Chondrocyte (in vitro differentiated cells): ENCODE measurements at places on chromosomes 13 and 19. TPM values are rescaled to one million over a fixed set of nuclear protein-coding genes. Genes with fewer than 3 reads are reported as not detected.

- H3K4me1 ChIP-seq: peaks cover 4% of the 10 kb centered on the region
- H3K4me3 ChIP-seq: no peak overlapping the region
- H3K27me3 ChIP-seq: no peaks in the 10 kb centered on the region
- H3K36me3 ChIP-seq: no peaks in the 10 kb centered on the region
- no peak overlapping the region for H3K27ac ChIP-seq
- DNase-seq: no peak
Observed at GRCh38 chr13:30763786-30764413, 28.6 kb downstream of the ALOX5AP start.

DNA sequence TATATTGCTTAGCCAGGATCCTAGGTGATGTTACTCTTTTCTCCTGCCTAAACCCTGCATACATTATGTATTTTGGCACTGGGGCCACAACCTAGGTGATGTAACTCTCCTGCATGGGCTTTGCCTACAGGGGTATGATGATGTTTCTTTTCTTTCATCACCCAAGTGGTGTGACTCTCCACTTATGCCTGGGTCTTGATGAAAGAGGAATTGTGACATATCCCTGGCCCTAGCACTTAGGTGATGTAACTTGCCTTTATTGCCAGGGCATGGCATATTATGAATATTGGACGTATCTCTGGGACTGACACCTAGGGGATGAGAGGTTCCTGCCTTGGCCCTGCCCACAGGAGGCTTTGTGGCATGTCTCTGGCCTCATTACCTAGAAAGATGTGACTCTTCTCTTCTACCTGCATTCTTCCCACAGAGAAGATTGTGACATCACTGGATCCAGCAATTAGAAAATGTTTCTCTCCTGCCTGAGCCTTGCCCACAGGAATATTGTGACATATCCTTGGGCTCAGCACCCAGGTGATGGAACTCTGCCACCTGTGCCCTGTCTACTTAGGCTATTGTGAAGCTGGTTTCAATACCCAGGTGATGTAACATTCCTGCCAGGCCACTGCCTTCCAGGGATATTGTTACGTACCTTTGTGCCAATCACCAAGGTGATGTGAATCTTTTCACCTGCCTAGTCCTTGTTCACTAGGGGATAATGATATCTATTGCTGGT lies 27.3 kb upstream of the ZNF254 start:
- H3K4me1 ChIP-seq: no peaks in the 10 kb centered on the region
- peaks cover 31% of the 10 kb centered on the region for H3K36me3 ChIP-seq
- DNase-seq: no peak
- no peak overlapping the region for H3K4me3 ChIP-seq
- H3K27ac ChIP-seq: no peak overlapping the region

GRCh38 chr19:34888091-34888490 lies 38.6 kb upstream of the ZNF30 start:
- H3K27ac ChIP-seq: no peak overlapping the region
- no peak overlapping the region for H3K4me3 ChIP-seq
- no peaks in the 10 kb centered on the region for H3K27me3 ChIP-seq
- DNase-seq: no peak
- H3K36me3 ChIP-seq: no peaks in the 10 kb centered on the region

GRCh38 chr19:45681391-45682015 lies 10.2 kb downstream of the SNRPD2 start:
- peak overlapping the region; percentile 74 for H3K4me3 ChIP-seq
- peak overlapping the region; percentile 89 for H3K27ac ChIP-seq
- peaks cover 5% of the 10 kb centered on the region for H3K36me3 ChIP-seq

GRCh38 chr13:82681535-82681934 lies 1200.7 kb downstream of the SLITRK1 start:
- H3K4me1 ChIP-seq: no peaks in the 10 kb centered on the region
- H3K4me3 ChIP-seq: no peak overlapping the region
- DNase-seq: no peak

GRCh38 chr13:27007166-27007565 lies 164.4 kb downstream of the USP12 start:
- H3K4me1 ChIP-seq: peaks cover 25% of the 10 kb centered on the region
- H3K27me3 ChIP-seq: peaks cover 10% of the 10 kb centered on the region
- no peak overlapping the region for H3K27ac ChIP-seq
- no peak for DNase-seq
- peak overlapping the region; percentile 68 for H3K4me3 ChIP-seq

- H3K36me3 ChIP-seq: no peaks in the 10 kb centered on the region
- peaks cover 58% of the 10 kb centered on the region for H3K27me3 ChIP-seq
- DNase-seq: no peak
- H3K4me1 ChIP-seq: no peaks in the 10 kb centered on the region
Observed at GRCh38 chr19:45960595-45961235, 12.9 kb downstream of the NOVA2 start.

DNA sequence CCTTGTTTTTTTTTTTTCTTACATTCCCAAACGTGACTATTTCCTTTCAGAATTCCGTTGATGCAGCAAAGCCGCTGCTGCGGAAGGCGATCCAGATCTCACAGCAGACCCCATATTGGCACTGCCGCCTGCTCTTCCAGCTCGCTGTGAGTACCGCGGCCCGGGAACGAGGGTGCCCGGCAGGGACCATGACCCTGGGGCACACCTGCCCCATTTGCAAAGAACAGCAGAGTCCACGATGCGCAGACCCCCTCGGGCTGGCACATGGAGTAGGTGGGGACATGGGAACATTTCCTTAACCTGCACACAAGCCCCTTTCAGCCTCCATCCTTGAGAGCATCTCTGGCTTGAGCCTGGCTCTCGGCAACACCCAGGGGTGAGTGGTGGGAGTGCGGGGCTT lies 16.5 kb downstream of the MAU2 start:
- H3K27ac ChIP-seq: no peak overlapping the region
- peaks cover 15% of the 10 kb centered on the region for H3K36me3 ChIP-seq
- no peak for DNase-seq
- H3K4me1 ChIP-seq: no peaks in the 10 kb centered on the region
- no peaks in the 10 kb centered on the region for H3K27me3 ChIP-seq
- no peak overlapping the region for H3K4me3 ChIP-seq

GRCh38 chr13:79191501-79191900 lies 214.6 kb downstream of the RBM26 start:
- H3K4me3 ChIP-seq: no peak overlapping the region
- no peaks in the 10 kb centered on the region for H3K4me1 ChIP-seq
- no peak for DNase-seq
- no peaks in the 10 kb centered on the region for H3K36me3 ChIP-seq
- no peak overlapping the region for H3K27ac ChIP-seq

DNA sequence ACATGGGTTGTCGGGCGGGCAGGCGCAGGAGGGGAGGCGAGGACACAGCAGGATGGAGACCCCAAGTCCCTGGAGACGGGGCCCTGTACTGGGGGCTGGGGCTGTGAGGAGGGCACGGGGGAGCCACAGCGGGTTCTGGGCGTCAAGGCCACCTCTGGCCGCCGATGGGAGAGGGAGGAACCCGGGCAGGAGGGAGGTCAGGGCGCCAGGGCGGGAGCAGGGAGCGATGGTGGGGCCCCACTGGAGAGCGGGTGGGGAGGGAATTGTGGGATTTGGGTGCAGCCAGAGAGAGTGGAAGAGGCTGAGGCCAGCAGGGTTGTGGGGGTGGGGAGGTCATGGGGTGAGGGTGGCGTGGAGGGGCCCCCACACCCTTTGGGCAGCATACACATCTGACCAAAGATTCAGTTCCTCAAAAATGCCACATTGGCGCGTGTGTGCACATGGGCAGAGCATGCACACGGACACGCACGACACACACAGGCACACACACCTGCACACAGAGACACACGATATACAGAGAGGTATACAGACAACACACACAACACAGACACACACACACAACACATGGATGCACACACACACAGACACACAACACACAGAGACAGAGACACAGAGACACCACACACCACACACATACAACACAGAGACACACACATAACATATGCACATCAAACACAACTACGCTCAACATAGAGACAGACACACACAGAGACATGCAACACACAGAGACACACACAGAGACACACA lies 54.9 kb downstream of the AP1M1 start:
- H3K27me3 ChIP-seq: peaks cover 3% of the 10 kb centered on the region
- no peaks in the 10 kb centered on the region for H3K36me3 ChIP-seq
- H3K4me1 ChIP-seq: no peaks in the 10 kb centered on the region
- no peak for DNase-seq

DNA sequence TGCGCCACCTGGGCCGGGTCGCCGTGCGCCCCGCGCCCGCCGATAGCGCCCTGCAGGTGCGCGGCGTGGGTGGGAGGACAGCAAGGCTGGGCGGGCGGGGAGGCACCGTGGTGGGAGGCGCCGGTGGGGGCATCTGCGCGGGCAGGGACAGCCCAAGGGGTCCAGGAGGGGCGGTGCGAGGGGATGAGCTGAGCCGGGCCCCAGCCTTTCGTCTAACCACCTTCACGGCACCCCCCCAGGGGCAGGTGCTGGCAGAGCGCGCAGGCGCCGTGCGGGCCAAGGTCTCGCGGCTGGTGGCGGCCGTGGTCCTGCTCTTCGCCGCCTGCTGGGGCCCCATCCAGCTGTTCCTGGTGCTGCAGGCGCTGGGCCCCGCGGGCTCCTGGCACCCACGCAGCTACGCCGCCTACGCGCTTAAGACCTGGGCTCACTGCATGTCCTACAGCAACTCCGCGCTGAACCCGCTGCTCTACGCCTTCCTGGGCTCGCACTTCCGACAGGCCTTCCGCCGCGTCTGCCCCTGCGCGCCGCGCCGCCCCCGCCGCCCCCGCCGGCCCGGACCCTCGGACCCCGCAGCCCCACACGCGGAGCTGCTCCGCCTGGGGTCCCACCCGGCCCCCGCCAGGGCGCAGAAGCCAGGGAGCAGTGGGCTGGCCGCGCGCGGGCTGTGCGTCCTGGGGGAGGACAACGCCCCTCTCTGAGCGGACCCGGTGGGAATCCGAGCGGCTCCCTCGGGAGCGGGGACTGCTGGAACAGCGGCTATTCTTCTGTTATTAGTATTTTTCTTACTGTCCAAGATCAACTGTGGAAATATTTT lies 3.1 kb downstream of the KISS1R start:
- H3K36me3 ChIP-seq: no peaks in the 10 kb centered on the region
- peaks cover 6% of the 10 kb centered on the region for H3K27me3 ChIP-seq
- peaks cover 10% of the 10 kb centered on the region for H3K4me1 ChIP-seq
- DNase-seq: peak; percentile 67

DNA sequence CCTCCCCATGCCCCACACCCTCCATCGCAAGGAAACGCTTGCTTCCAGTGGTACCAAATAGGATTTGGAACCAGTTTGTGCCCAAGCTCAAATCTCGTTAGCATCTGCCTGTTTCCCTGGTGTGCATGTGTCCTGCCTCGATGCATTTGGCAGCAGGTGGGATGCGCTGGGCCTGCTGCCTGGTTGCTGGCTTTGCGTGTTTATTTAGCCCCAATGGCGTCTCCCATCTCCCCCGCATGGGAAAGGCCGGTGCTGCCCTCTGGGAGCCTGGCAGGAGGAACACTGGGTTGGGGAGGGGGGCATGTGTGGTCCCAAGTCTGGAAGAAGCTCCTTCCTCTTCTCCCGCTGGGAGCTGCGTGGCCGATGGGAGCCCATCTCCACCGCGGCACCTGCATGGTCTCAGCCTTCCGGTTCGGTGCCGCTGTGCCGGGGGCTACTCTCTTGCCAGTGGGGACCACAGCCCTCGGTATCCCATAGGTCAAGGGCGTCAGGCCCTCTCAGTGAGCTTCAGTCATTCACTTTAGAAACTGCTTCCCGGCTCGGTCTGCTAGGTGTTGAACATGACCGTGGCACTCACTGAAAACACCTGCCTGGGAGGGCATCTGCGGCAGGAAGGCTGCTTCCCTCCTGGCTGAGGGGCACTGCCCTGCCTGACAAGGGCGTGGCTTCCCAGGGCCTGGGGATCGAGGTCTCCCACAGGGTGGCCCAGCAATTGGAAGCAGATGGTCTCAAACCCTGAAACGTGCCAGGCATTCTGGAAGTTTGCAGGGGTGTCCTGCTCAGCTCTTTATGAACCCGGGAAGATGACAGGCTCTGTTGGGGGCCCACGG lies 11.8 kb upstream of the F7 start:
- H3K36me3 ChIP-seq: no peaks in the 10 kb centered on the region
- no peak overlapping the region for H3K27ac ChIP-seq
- H3K4me3 ChIP-seq: no peak overlapping the region
- H3K27me3 ChIP-seq: peaks cover 3% of the 10 kb centered on the region

The SPRED3 gene
- 3.2 to 4.6 TPM (median 4.6 TPM) in 3 replicates for total RNA-seq

The TMEM86B gene
- 1.4 to 1.5 TPM (median 1.4 TPM) in 3 replicates for total RNA-seq

The ZNF536 gene
- total RNA-seq: not detected in 3 replicates

The SLC7A1 gene
- total RNA-seq: 75.8 to 111 TPM (median 108 TPM) in 3 replicates

The CKM gene
- not detected in 3 replicates for total RNA-seq

The CCL25 gene
- total RNA-seq: not detected in 3 replicates

The C3 gene
- 0.77 TPM in 1 of 3 replicates, not detected in the others for total RNA-seq

The EMC10 gene
- total RNA-seq: 132 to 144 TPM (median 144 TPM) in 3 replicates
